ENCODE measurements at places on chromosomes 5 and 9.
A peak's percentile ranks its signal among the peaks of the same experiment; 100 is the strongest.

DNA sequence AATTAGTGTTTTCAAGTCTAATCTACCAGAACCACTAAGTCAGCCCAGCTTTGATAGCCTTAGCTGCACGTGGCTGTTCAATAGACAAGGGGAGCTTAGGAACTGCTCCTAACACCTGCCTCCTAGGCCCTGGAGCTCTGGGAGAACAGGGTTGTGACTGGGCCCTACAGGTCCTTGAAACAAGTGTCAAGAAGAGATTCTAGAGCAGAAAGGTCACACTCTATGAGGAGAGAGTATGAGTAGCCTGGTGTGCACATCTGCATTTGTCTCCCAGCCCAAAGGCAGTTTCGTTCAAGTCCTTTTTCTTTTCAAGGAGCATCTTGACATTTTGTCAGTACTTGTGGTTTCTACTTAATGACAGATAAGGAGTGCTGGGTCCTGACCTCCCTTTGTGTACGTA is 206.1 kb downstream of the PRELID2 start:
- DNase-seq: no peak

DNA sequence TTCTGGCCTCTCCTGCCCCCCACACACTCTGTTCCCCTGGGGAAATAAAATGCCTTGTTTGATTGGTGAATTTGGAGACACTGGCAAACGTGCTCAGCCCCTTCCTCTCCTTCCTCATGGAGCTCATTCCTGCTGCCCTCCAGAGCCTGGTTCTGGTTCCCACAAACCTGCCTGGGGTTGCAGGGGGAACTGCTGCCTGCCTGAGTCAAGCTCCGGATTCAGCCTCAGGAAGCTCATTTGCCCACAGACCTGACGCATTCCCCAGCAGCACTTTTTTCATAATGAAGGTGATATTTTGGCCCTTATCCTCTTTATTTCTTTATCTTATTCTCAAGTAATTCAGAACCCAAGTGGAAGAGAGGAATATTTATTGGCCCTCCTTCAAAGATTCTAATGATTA is 140.5 kb downstream of the TTLL11 start:
- DNase-seq: no peak

DNA sequence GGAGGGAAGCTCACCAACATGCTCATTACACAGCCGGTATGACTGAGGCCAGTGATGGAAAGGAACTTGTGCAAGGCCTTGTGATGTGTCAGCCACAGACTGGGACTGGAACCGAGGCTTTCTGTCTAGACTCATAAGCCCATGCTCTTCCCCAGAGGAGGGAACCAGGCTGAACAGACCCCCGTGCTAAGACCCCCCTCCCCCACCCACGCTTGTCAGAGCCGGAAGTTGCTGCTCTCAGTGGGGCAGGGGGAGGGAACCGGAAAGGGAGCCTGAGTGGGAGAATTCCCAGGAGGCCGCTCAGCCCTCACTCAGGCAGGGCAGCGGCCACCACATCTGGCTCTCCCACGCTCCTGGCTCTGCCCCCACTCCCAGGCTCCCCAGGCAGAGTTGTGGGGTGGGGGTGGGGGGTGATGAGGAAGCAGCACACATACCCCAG is 4.1 kb upstream of the PDGFRB start:
- no peak for DNase-seq

GRCh38 chr5:57831090-57831489 is 348.5 kb upstream of the ACTBL2 start:
- DNase-seq: no peak

- DNase-seq: no peak
These were observed 108.7 kb downstream of the CFAP90 start for GRCh38 chr5:7742241-7742656.

DNA sequence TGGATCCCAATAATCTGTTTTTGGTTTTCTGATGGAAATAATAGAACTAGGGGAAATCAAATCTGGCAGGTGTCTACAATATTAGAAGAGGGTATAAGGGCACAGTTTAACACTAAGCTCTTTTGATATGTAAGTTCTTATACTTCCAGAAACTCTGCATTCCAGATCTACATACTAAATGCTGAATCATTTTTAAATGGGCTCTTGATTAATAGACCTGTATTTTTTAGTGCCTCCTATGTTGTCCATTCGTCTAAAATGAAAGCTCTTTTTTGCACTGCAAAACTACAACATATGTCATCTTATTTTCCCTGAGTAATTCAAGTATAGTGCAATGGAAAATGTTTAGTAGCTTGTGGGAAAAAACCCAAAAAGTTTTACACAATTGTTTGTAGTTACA is 44.2 kb downstream of the NR6A1 start:
- no peak for DNase-seq

DNA sequence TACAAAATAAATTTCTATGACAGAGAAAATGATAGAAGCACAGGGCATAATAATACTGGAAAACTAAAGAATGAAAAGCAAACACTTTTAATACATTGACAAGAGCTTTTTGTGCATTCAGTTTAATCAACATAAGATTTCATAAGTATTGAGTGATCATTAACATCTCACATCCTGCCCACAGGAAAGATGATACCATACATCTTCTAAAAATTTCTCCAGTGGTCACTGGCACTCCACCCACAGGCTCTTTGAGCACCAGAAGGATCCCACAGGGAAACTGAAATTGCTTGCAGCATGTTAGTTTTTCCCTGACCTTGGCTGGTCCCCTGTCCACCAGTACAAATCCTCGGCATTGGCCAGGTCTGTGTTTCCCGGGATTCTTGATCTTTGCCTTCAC is 186.0 kb downstream of the CEMIP2 start:
- no peak for DNase-seq

DNA sequence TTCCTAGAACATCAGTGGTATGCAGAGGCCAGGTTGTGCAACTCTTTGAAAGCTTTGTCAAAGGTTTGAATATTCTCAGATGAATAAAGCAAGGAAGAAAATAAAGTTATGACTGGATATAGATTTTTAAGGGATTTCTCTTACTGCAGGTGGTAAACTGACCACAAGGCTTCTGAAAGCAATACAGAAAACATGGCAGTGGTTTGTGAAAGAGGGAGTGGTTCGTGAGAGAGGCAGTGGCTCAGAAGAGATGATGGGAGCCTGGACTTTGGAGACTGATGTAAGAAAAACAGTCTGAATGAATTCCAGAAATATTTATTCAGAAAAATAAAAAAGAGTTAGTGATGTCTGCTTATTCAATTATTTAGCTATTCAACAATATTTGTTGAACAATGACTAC is 380.4 kb upstream of the CTNND2 start:
- DNase-seq: no peak

GRCh38 chr9:34328987-34329832 is at the start of the genes KIF24 and NUDT2:
Gene KIF24, minus strand, starts transcription at chr9:34329268. Its CDS starts 17,922 bp downstream, at chr9:34311346.
Gene NUDT2, plus strand, starts transcription at chr9:34329569. Its CDS starts 9,471 bp downstream, at chr9:34339040.
- peak; percentile 97 for DNase-seq
